ENCODE measurements at places on chromosomes 3 and 15. TPM values are rescaled to one million over a fixed set of nuclear protein-coding genes. Genes with fewer than 3 reads are reported as not detected.

GRCh38 chr3:105622169-105622568, 246.6 kb downstream of the CBLB start:
- DNase-seq: no peak

DNA sequence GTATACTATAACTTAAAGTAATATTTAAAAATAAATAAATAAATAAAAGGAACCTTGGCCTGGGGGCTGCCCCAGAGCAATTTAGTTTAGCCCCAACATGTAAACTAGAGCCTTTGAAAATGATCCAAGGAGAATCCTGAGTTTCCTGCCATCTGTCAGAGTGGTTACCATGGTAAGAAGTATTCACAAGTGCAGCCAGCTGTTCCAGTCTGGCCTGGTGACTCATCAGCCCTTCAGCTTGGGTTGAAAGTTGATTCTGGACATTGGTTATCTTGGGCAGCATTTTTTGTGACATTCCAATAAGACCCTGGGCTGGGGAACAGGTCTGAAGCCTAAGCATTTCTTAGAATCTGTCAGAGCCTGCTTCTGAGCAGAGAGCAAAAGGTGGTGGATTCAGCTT, 72.7 kb upstream of the LRTM1 start:
- no peak for DNase-seq

DNA sequence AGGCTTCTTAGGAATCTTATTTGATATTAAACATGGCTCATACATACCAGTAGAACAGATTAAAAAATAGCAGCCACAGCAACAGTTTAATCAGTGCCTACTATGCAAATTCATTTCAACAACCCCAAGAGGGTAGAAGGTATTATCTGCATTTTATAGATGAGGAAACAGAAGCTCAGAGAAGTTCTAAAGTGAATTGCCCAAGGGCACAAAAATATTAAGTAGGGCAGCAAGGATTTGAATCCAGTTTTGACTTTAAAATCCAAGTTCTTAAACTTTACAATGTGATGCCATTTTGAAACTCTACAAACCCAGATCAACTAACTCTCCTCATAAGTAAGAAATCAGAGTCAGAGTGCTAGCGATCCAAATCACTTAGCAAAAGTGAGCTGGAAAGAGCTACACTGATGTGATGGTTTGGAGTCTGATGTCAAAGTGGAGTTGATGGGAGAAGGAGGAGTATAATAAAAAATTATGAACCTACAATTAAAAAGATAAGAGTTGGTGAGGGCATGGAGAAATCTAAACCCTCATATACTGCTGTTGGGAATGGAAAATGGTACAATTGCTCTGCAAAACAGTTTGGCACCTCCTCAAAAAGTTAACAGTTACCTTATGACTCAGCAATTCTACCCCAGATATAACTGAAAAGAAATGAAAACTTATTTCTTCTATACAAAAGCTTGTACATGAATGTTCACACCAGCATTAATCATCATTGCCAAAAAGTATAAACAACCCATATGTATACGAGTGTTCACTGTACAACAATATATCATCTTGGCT, 51.0 kb upstream of the PLXND1 start:
- DNase-seq: no peak

DNA sequence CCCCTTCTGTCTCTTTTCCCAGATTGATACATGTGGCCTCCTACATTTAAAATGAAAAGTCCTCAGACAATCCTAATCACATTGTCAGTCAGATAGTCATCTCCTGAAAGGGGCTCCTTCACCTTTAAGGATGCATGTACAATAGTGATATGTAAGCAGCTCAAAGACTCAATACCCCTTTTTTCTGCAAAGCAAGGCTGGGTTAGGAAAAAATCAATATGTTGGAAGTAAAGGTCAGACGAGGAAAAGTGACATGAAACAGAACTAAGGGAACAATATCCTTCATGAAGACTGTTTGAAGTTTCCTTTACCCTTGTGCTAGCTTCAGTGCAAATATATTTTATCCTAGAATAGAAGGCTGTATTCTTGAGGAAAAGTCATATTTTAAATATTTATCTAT, 539.3 kb downstream of the NR2F2 start:
- no peak for DNase-seq

Gene GHSR
- not detected for total RNA-seq

Gene TMC3
- not detected for total RNA-seq

- DNase-seq: no peak
Observed at GRCh38 chr15:38187630-38188313, 64.9 kb upstream of the SPRED1 start.

- DNase-seq: no peak
Observed at GRCh38 chr3:30835667-30836066, 58.8 kb downstream of the GADL1 start.

GRCh38 chr3:126755866-126756265, 51.8 kb downstream of the CHCHD6 start:
- no peak for DNase-seq

- DNase-seq: no peak
Observed at GRCh38 chr3:190101320-190102011, 19.2 kb downstream of the P3H2 start.

DNA sequence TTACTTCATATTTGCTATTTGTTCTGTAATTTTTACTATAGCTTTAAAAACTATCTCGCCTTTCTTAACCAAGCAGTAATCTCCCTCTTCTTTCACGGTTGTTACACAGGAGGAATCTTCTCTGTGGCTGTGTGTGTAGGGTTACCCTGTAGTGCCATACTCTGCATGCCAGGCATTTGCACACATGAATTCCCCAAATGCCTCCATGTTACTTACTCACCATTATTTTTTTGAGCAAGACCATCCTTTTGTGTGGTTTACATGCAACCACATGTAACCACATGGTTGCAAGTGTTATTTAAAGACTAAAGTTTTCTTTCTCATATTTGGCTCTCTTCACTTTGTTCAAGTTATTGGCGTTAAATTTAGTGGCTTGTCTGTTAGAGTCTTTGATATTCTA, 45.5 kb downstream of the HPS3 start:
- DNase-seq: peak; percentile 41

Gene CCDC71
- total RNA-seq: 21.8 TPM

GRCh38 chr3:97763586-97764406, 762 bp upstream of the ARL6 start:
- DNase-seq: no peak

Gene RBP2
- total RNA-seq: not detected

Gene TEX264
- 65.0 TPM for total RNA-seq

DNA sequence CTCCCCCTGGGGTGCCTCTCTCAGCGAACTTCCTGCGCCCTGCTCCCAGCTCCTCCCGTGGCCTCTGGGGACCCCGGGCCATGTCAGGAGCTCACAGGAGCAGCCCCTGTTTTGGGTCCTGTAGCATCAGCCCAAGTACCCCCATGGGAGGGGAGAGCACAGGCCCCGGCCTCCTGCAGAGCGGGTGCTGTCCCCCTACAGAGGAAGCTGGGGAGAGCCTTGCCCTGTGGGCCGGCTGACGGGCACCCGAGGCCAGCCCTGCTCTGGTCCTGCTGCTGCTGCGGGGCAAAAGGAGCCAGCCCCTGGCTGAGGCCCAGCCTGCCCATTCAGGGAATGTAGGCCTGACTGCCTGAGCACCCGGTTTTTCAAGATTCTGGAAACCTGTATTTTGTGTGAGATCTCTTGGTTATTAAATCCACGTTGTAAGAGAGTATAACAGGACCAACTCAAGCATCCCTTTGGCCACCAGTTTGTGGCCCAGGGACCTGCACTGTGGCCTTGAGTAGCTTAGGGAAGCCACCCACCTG, 12.4 kb downstream of the PLXNA1 start:
- no peak for DNase-seq

DNA sequence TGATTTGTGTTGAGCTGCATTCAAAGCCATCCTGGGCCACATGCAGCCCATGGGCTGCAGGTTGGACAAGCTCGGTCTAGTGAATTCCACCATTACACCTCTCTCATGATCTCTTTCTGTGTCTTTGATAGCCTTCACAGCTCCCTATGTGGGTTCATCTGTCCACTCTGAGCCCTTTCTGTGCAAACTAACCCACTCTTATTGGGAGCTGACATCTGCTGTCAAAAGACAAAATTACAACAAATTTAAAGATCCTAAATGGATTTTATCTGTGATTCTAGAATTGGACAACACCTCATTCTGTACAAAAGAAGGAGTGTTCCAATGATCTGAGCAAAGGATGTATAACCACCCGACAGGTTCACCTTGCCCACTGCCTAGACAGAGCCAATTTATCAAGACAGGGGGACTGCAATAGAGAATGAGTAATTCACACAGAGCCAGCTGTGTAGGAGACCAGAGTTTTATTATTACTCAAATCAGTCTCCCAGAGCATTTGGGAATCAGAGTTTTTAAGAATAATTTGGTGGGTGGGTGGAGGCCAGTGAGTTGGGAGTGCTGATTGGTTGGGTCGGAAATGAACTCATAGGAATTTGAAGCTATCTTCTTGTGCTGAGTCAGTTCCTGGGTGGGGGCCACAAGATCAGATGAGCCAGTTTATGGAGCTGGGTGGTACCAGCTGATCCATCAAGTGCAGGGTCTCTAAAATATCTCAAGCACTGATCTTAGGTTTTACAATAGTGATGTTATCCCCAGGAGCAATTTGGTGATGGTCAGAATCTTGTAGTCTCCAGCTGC, 2.6 kb upstream of the XYLB start:
- peak; percentile 17 for DNase-seq

Gene RAF1
- 86.5 TPM for total RNA-seq

Gene IL5RA
- not detected for total RNA-seq

DNA sequence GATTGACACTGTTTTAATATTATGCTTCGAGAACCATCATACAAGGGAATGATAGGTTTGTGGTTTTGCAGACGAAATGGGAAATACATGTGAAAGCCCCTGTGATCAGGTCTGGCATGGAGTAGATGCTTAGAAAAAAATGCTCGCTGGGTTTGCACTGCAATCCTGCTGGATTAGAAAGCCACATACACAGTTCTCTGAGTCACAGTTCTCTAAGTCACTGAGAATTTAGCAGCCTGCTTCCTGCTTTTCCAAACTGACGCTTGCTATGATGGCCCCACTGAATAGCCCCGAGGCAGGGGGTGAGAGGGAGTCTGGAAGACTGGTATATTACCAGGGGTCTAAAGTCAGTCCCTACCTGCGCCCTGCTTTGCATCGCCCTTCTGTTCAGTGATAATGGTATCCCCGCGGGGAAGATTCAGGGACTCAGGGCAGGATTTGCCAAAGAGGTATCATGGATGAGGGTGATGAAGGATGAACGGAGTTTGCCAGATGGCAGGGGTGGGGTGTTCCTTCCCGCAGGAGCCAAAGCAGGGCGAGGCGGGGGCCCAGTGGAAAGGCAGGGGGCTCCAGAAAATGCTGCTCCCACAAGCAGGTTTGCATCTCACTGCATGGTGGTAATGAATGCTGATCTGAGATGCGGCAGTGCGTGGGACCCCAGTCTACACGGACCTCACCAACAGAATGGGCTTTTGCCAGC, 82.3 kb downstream of the IQSEC1 start:
- DNase-seq: no peak

GRCh38 chr3:197297476-197298340, 704 bp downstream of the DLG1 start:
- DNase-seq: peak; percentile 93

GRCh38 chr3:52552089-52552488, 15.7 kb downstream of the UQCC5 start:
- no peak for DNase-seq

Gene ADCY5
- not detected for total RNA-seq

DNA sequence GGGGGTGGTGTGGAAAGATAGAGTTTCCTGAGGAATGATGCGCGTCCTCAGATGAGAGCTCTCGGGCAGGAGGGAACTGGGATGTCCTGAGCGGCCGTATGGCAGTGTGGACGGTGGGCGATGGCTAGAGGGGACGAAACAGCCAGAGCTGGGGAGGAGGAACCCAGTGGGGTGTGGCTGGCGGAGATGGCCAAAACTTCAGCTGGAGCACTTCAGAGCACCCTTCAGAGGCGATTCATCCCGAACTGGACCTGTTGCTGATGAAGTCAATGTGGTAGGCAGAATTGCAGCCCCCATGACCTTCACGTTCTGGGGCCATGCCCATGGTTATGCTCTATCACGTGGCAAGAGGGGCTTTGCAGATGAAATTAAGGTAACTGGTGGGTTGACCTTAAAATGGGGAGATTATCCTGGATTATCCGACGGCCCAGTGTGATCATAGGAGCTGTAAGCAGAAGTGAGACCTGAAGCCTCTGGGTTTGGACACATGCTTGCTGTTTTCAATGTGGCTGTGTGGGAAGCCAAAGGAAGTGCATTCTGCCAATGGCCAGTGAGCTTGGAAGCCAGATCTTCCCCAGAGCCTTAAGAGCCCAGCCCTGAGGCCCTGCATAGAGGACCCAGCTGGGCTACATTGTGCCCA, 52.3 kb downstream of the ATP1B3 start:
- no peak for DNase-seq

GRCh38 chr3:172673210-172673679, 37.6 kb downstream of the NCEH1 start:
- DNase-seq: peak; percentile 82

Gene FETUB
- total RNA-seq: not detected

GRCh38 chr3:194536871-194537637, 50.3 kb upstream of the ATP13A3 start:
- no peak for DNase-seq

DNA sequence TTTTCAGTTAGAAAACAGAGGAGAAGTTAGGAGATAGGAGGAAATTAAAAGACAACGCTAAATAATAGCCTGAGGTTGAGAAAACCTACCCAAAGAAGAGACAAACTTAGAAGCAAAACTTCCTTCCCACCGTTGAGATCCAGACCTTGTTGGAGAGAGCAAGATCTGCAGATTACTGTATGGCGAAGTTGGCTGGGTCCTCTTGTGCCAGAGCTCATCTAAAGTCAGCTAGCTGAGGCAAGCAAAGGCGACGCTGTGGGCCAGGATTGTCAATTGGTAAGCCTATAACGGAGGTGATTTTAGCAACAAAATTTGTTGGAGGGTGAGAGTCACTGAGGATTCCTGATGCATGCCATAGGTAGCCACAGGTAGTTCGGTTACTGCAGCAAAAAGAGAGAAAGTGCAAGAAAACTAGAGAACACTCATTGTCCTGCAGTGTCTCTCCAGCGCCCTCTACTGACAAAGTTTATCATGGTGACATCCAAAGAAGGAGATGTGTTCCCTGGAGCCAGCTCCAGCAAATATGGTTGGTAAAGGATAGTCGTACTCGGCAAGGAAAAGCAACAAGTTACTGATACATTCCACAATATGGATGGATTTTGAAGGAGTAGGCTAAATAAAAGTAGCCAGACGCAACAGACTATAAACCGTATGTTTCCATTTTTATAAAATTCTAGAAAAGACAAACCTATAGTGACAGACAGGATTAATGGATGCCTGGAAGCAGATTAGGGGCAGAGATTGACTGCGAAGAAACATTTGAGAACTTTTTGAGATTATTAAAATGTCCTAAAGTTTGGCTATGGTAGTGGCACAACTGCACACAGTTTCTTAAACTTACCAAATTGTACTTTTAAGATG, 9.8 kb upstream of the OR5K4 start:
- DNase-seq: peak; percentile 52

DNA sequence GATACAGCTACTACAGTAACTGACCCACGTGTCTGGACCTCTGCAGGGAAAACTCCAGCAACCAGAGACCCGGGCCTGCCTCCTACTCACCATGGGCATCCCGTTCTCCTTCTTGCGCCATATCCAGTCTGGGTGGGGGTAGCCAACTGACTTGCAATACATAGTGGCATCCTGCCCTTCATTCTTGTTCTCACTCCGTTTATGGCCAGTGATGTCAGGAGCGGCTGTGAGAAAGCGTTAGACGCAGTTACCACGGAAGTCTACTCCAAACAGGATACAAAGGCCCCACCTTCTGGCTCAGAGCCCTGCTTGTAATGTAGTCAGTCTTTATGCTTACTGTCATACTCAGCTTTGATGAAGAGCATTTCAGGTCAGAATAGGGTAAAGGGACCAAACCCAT, 59.6 kb downstream of the NPTN start:
- DNase-seq: no peak

GRCh38 chr3:195129072-195129643, 141.8 kb downstream of the XXYLT1 start:
- no peak for DNase-seq
